HepG2 (cell line): ENCODE measurements at places on chromosomes 1 and 21. TPM values are rescaled to one million over a fixed set of nuclear protein-coding genes. Genes with fewer than 3 reads are reported as not detected.
A peak's percentile ranks its signal among the peaks of the same experiment; 100 is the strongest.

Gene CD48
- not detected in 2 replicates for polyA plus RNA-seq

Gene LMOD1
- polyA plus RNA-seq = not detected in 2 replicates

Gene ANKRD45
- not detected in 2 replicates for polyA plus RNA-seq

Gene ANKRD35
- not detected in 2 replicates for polyA plus RNA-seq

Gene TSPAN1
- polyA plus RNA-seq = 2.9 and 4.5 TPM in 2 replicates

Gene TEDDM1
- not detected in 2 replicates for polyA plus RNA-seq

Gene IVL
- polyA plus RNA-seq = not detected in 2 replicates

Gene MYOG
- polyA plus RNA-seq = not detected in 2 replicates

Gene MRTO4
- 26.9 and 28.1 TPM in 2 replicates for polyA plus RNA-seq

Gene KCNK1
- polyA plus RNA-seq = not detected in 2 replicates

Gene DCDC2B
- not detected in 2 replicates for polyA plus RNA-seq

Gene MATN1
- 0.03 and 0.05 TPM in 2 replicates for polyA plus RNA-seq

Gene FAM151A
- 0.25 and 0.29 TPM in 2 replicates for polyA plus RNA-seq

Gene PWP2
- 7.7 and 9.6 TPM in 2 replicates for polyA plus RNA-seq

Gene PTGER3
- polyA plus RNA-seq = 0.01 TPM in 1 of 2 replicates, not detected in the other

Gene UQCRHL
- polyA plus RNA-seq = 1.4 and 1.8 TPM in 2 replicates

DNA sequence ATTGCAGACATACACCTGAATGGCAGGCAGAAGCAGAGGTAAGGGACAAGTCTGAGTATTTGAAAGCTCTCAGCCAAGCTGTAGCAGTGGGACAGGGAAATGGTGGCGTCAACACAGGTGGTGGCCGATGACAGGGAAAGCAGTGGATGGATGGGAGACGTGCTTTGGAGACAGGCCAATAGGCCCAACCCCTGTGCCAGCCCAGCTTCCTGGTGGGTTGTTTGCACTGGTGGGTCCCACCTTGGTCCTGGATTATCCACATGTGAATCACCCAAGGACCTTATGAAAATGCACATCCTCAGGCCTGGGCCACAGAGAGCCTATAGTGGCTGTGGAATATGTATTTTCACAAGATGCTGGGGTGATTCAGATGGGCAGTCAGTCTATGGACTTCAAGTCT lies 203.7 kb upstream of the VAMP3 start:
- DNase-seq = no peak

DNA sequence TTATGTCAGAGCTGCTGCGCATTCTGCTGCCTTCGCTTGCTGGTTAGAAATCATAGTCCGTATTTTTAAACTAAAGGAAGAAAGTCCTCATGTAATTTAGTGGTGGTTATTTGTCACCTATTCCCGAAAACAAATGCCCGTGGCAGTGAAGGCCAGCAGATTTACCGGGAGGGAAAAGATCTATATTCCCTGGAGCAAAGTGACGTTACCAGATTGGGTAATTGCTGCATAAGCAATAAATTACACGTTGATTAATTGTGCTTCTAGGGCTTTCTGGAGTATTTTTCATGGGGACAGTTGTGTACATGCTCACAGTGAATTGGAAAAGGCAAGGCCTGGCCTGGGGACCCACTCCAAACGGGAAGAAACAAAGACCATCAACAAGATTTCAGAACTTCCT lies 298.7 kb downstream of the NPHP4 start:
- DNase-seq = no peak

DNA sequence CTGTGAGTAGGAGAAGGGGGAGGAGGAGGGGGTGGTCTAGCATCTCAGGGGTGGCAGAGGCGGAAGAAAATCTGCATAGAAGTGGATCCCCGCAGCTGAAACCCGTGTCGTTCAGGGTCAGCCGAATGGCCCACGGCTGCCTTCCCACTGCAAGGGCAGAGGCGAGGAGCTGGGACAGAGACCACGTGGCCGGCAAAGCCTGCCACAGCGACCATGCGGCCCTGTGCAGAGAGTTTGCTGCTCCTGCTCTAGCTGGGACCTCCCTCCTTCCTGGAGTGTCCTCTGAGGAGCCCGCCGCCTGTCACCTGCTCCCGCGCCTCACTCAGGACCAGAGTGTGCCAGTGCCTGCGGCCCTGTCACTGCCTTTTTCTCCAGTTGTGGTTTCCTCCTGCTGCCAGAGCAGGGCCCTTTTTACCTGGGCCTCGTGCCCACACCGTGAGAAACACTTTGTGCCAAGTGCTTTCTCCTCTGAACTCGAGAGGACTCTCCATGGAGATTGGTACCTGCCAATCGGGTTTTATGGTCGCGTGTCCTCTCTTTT lies 5.4 kb upstream of the TRPM2 start:
- no peak for DNase-seq

DNA sequence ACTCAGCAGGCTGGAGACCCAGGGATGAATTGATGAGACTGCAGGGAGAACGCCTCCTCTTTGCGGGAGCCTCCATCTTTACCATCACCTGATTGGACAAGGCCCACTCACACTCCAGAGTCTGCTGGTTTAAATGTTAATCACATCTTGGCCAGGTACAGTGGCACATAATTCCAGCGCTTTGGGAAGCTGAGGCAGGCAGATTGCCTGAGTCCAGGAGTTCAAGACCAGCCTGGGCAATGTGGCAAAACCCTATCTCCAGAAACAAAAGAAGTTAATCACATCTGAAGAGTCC lies 121.8 kb upstream of the C1orf174 start:
- no peak for DNase-seq

GRCh38 chr1:81594206-81594605 lies 206.5 kb upstream of the ADGRL2 start:
- no peak for DNase-seq

DNA sequence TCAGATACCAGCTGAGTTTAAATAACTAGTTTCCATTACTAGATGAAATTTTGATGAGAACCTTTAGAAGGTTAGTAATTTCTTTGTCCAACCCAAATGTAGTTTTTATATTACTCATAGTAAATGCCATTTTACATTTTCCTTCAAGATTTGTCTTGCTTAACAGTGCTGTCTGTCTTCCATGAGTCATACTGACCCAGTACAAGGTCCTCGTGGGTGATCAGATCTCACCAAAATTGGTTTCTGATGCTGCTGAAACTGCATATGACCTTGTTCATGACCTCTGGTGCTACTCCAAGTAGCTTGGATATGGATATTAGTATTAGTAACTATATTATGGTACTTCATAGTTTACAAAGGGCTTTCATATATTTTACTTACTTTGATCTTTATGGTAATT lies 207.1 kb downstream of the RYR2 start:
- DNase-seq = no peak

DNA sequence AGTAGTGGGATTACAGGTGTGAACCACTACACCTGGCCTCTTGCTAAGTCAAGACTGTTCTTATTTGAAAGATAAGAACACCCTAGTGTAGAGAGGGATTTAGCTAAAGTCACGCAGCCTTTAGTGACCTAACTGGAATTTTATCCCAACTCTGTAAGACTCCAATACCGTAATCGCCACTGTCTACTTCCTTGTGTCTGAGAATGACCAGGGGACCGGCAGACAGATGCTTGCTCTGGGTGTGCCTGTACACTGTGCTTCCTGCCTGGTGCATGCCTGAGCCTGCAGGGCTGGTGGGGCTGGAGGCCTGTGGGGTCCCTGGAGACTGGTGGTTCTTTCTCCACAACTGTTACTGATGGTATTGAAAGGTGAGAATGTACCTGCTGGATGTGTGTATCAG lies 15.3 kb downstream of the MFSD2A start:
- DNase-seq = no peak

- DNase-seq = no peak
Measured at GRCh38 chr1:197798492-197798891, 23.2 kb upstream of the DENND1B start.

DNA sequence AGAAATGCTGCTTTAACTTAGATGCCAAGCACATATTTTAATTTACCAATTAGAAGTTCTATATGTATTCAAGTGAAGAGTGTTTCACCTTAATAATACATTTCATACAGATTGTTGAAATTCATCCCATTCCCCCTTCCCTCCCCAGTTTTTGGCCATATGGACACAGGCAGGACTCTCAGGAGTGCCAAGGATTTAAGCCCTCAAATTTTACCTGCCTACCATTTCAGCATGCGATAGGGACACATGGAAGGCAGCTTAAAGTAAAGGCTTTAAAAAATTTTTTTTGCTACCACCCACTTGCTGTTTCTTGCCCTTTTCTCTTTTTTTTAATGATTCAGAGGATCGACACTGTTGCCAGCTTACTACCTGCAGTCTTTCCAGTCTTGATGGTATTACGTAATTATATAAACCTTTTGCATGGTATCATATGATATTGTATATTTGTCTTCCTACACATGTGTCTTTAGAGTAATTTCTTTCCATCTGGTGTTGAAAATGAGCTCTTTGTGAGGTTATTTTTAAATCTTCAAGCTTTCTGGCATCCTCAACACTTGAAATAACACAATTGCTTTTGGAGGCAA lies 7.0 kb downstream of the EPB41 start:
- DNase-seq = no peak

DNA sequence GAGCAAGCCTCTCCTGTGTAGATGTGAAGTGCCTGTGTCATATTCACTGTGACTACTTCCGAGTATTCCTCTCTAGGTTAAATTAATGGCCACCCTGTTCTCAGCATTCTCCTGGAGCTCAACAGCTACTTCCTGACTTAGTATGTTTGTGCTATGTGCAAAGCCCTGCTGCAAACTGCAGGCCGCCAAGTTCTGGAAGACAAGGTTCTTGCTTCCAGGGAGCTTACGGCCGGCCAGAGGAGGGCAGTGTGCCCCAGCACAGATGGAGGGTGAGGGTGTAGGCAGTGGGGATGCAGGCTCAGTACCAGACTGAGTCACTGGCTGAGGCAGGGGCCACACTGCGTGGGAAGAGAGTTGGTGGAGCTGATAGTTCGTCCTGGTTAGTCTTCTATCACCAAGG lies 43.2 kb downstream of the ELK4 start:
- peak; percentile 33 for DNase-seq

GRCh38 chr1:55078470-55078869 lies 39.1 kb downstream of the PCSK9 start:
- no peak for DNase-seq

- no peak for DNase-seq
Measured at GRCh38 chr1:30877205-30877912, 31.2 kb downstream of the SDC3 start.

- peak; percentile 44 for DNase-seq
Measured at GRCh38 chr21:15592271-15592860, 137.4 kb upstream of the USP25 start.

DNA sequence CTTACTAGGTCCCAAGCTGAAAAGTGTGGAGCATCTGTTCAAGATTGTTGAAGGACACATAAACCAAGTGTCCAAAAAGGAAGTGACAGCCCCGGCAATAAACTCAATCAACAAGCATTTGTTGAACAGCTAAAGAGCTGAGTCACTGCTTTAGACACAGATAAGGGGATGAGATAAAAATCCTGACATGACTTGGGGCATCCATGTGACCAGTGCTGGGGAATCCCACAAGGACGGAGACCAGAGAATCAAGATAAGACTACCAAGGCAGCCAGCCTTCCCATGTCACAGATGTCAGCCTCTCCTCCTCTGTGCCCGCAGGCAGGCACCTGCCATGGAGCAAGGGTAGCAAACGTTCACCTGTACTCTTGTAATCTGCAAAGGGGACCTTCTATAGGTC lies 118.6 kb upstream of the KAZN start:
- DNase-seq = no peak

DNA sequence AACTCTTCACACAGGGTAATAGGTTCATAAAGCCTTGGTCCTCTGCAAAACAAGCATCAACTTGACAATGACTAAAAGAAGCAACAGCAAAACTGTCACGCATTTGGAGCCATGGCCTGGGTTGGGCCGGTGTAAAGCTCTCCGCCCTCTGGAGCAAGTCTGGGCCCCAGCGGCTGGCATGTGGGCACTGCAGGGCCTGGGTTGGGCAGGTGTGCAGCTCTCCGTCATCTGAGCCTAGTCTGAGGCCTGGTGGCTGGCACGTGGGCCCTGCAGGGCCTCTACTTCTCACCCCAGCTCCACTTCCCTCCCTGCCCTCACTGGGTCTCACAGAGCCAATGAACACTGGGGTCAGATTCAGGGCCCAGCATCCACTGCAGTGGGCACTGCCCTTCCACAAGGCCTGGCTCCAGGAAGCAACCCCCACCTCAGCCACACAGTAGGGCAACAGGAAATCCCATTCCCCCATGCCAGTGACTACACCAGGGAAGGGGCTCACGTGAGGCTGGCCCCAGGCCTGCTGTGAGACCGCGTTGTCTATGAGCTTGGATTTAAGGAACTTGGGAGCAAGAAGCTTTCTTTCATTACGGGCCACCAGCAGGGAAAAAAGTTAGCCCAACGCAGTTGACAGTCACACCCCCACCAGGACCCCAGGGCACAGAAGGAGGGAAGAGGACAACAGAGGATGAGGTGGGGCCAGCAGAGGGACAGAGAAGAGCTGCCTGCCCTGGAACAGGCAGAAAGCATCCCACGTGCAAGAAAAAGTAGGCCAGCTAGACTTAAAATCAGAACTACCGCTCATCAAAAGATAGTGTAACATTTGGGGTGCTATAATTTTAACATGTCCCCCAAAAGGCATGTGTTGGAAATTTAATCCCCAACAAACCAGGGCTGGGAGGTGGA lies 52.7 kb downstream of the NPHP4 start:
- DNase-seq = no peak

GRCh38 chr1:1835546-1835945 lies 55.3 kb downstream of the GNB1 start:
- DNase-seq = no peak

DNA sequence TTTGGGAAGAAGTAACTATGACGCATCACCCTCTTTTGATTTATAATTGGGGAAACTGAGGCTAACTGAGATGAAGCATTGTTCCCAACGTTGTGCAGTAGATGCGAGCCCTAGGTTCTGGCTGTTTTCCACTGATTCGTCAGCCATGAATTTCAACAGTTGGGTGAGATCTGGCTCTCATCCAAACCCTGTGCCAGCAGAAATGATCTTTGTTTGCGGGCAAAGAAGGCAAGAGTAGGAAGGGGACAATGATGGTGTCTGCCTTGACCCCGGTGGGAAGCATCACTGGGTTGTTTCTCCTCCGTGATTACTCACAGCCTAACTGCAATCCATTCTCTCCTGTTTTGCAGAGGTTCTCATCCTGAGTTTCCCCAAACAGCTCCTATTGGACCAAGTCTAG lies 142.3 kb downstream of the MIS18A start:
- no peak for DNase-seq

DNA sequence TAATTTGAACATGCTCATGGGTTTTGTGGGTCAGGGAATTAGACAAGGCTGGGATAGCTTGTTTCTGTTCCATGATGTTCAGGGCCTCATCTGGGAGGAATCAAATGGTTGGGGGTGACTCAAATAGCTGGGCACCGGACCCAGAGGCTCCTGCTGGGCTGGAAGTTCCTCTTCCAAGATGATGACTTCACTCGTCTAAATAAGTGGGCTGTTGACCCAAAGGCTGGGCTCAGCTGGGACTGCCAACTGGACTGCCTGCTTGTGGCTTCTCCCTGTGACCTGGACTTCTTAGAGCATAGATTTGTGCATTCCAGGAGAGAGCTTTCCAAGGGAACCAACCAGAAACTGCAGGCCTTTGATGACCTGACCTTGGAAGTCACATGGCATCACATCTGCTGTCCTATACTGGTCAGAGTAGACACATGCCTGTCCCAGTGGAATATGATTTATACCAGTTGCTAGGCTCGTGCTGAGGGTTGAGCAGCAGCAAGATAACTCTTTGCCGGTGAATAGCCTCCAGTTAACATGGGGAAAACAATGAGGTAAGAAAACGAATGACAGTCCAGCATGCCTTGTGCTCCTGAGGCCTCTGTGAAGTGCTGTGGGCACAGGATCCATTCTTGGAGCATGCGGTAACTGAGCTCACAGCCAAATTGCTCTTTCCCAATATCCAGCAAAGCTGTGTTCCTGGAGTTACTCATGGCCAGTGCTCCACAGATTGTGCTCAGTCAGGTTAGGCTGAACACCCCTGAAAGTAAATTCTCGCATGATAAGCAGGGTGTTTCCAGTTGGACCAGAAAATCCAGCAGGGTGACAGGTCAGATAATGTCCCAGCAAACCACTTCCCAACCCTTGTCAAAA lies 272.9 kb upstream of the TMEM51 start:
- no peak for DNase-seq
